ENCODE measurements at places on chromosomes 12 and 14. TPM values are rescaled to one million over a fixed set of nuclear protein-coding genes. Genes with fewer than 3 reads are reported as not detected.

SLC5A8 gene
- total RNA-seq: not detected

B3GNT4 gene
- 0.17 TPM for total RNA-seq

THAP2 gene
- 3.8 TPM for total RNA-seq

TMEM63C gene
- total RNA-seq: not detected

HVCN1 gene
- 6.1 TPM for total RNA-seq

OTX2 gene
- not detected for total RNA-seq

VWF gene
- 3,052 TPM for total RNA-seq

APOF gene
- not detected for total RNA-seq

NFATC4 gene
- total RNA-seq: 11.1 TPM

POTEM gene
- total RNA-seq: not detected

PTPRR gene
- not detected for total RNA-seq

RPL10L gene
- not detected for total RNA-seq

COQ5 gene
- total RNA-seq: 34.9 TPM

RFLNA gene
- total RNA-seq: 0.19 TPM

ZNF891 gene
- 0.93 TPM for total RNA-seq

RNU4-1 gene
- under 0.01 TPM for total RNA-seq

BIN2 gene
- not detected for total RNA-seq

KCNMB4 gene
- 0.34 TPM for total RNA-seq

RECQL gene
- 164 TPM for total RNA-seq

CCER1 gene
- total RNA-seq: not detected

LRP1-AS gene
- not detected for total RNA-seq

GON7 gene
- total RNA-seq: 14.4 TPM

ALKBH2 gene
- 8.0 TPM for total RNA-seq

PAPOLA gene
- total RNA-seq: 87.3 TPM

CCDC177 gene
- total RNA-seq: not detected

MAP1LC3B2 gene
- total RNA-seq: 0.19 TPM

NEUROD4 gene
- not detected for total RNA-seq

LBHD2 gene
- total RNA-seq: not detected

TMBIM4 gene
- total RNA-seq: 78.9 TPM

TTC8 gene
- total RNA-seq: 13.3 TPM

SCN8A gene
- 0.42 TPM for total RNA-seq

NID2 gene
- 39.2 TPM for total RNA-seq

TPH2 gene
- not detected for total RNA-seq

CLEC2B gene
- 78.8 TPM for total RNA-seq

CFAP54 gene
- 13.1 TPM for total RNA-seq

DLGAP5 gene
- total RNA-seq: 11.6 TPM

TMEM30B gene
- 0.34 TPM for total RNA-seq

FAR2 gene
- 61.9 TPM for total RNA-seq

CCDC85C gene
- total RNA-seq: 14.5 TPM

RTN1 gene
- total RNA-seq: not detected

OASL gene
- 0.34 TPM for total RNA-seq

RPGRIP1 gene
- total RNA-seq: not detected

KRT73 gene
- total RNA-seq: not detected

EFS gene
- total RNA-seq: 0.17 TPM

MMP19 gene
- 0.68 TPM for total RNA-seq

SNX6 gene
- 180 TPM for total RNA-seq

MIP gene
- total RNA-seq: not detected

SLC25A3 gene
- total RNA-seq: 845 TPM

LLPH gene
- total RNA-seq: 16.7 TPM

KRT86 gene
- total RNA-seq: not detected

PPP1R36 gene
- 1.3 TPM for total RNA-seq

ACACB gene
- 6.0 TPM for total RNA-seq

TCL1B gene
- total RNA-seq: not detected

Data from dermis blood vessel endothelial cell (primary cell).